Effector memory CD8-positive, alpha-beta T cell (primary cell): ENCODE measurements at places on chromosomes 1 and 21.
A peak's percentile ranks its signal among the peaks of the same experiment; 100 is the strongest.

DNA sequence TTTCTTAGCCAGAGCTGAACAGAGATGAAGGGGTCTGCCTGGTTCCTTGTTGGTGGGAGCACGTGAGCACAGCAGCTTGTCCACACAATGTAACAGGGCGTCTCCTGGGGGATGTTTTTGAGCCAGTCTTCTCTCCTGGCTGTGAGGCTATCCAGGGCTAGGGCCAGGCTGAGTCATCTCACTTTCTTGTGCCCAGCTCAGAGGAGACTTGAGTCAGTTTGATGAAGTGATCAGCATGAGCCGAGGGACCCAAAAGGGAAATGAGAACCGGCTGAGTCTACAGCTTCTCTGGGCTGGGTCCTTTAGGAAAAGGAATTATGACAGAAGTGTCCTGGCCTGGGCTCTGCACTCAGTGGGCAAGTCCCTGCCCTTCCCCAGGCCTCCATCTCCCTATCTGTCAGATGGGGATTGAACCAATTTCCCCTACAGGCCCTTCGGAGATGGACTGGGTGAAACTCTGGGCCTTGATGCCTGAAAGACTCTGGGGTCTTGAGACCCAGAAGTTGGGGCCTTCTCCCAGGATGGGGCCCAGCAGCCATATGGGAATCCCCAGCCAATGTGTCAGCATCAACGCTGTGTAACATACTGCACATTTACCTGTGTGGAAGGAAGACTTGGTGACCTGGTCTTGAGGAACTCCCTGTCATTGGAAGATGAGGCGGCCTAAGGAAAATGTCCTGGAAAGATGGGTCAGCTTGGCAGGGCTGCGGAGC is 36.6 kb downstream of the DMRTB1 start:
- DNase-seq, result no peak

DNA sequence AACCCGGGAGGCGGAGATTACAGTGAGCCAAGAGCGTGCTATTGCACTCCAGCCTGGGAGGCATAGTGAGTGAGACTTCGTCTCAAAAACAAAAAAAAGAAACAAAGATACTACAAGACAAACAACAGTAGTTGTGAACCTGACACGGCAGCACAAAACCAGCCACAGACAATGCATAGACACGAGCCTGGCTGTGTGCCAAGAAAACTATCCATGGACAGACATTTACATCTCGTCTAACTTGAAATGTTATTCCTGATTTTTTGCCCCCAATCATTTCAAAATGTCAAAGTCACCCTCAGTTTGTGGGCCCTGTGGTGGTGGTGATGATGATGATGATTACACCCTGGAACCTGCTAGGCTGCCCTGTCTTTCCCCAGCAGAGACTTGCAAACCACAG is 6.3 kb downstream of the KLHL21 start:
- no peak for DNase-seq

- DNase-seq, result no peak
These were observed 9.7 kb upstream of the UMODL1 start for GRCh38 chr21:42061195-42061985.

GRCh38 chr1:93704052-93704451 is 22.4 kb upstream of the BCAR3 start:
- no peak for DNase-seq

DNA sequence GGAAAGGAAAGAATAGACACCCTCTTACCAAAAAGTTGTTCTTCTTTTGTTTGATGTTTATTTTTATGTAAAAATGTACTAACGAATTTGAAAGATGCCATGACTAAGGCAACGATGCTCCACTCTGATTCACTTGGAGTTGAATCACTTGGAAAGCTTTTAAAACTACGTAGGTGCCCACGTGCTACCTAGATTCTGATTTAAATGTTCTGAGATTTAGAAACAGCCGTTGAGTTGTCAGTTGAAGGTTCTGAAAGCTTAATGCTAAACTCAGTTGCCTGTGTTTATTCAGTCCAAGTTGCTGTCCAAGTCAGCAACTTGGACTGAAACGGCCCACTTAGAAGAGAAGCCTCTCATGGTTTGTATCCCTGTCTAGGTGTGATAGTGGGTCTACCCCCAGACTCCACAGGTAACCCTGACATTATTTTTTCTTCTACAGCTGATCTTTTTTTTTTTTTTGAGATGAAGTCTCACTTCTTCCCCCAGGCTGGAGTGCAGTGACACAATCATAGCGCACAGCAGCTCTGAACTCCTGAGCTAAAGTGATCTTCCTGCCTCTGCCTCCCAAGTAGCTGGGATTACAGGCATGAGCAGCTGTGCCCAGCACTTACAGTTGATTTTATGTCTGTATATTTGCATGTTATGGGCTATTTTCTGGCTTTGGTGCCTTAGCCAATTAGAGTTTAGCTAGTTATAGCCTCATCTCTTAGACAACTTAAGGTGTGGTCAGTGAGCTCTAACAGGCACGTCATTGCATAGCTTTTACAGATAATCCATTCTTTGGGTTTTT is 1.4 kb upstream of the VAMP4 start:
- no peak for DNase-seq

DNA sequence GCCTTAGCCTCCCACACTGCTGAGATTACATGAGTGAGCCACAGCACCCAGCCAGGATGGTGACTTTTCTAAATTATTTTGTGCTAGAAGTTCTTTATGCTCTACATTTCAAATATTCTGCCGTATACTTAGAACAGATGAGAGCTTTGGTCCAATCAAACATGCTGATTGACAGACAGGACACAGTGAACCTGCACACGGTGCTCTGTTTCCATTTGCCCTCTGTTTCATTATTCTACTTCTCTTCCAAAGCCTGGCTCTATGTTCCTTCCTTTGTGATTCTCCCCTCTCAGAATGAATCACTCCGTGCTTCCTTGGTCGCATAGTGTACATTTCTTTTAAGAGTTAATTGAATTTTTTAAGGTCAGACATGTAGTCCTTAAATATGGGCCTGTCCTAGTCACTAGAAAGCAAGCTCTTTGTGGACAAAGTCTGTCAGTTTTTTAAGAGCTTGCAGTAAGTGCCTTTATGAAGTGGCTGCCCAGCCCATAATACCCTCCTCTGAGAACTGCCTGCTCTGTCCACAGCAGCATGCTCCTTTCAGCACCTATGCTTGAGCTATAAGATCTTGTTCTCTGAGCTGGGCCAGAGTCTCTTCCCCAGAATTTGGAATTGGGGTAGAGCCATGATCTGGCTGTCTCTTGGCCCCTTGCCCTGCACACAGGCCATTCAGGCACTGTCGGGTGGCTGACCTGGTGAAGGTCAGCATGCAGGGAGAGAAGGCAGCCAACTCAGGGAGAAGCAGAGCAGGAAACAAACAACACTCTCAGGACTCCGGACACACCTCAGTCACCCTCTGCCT is 66.8 kb upstream of the SLC44A3 start:
- no peak for DNase-seq

DNA sequence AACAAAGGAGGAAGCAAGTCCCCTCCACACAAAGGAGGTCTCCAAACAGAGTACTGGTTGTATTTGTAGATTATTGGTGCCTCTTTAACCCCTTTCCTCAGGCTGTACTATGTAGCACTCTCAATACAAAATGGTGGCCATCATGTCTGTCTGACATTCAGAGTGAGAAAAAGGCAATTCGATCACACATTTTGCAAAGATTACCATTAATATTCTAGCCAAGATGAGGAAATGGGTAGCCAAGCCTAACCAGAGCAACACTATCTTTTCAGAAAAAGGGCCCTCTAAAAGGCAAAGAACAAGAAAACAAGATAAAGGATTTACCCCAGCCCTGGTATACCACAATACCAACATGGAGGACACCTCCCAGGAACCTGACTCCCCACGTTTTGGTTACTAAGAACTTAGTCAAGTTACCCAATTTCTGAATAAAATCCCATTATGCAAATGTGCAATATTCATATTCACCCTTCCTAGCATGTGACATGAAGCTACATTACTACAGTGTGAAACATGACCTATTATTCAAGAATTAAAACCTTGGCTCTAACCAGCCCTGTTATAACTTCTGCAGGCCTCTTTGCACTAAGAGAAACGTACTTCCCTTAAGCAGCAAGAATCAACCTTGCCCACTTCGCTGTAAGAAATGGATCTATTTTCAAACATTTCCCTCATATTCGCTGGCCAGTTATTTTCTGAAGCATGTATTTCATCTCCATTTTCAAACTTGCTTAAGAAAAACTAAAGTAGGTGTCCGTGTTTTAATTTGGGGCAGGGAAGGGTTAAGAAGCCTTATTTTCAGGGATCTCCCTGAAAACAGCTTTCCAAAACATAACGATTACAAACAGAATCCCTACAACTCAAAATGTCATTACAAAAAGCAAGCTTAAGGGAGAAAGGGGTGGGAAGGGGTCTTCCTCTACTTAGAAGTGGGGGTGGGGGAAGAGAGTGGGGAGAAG is 2.1 kb downstream of the KDM5B start:
- no peak for DNase-seq

- DNase-seq, result no peak
These were observed 1.8 kb downstream of the GPR3 start for GRCh38 chr1:27394282-27394658.

- DNase-seq, result no peak
These were observed 14.8 kb downstream of the ALX3 start for GRCh38 chr1:110055493-110056284.

GRCh38 chr1:77627978-77628570 is 54.4 kb downstream of the ZZZ3 start:
- no peak for DNase-seq

DNA sequence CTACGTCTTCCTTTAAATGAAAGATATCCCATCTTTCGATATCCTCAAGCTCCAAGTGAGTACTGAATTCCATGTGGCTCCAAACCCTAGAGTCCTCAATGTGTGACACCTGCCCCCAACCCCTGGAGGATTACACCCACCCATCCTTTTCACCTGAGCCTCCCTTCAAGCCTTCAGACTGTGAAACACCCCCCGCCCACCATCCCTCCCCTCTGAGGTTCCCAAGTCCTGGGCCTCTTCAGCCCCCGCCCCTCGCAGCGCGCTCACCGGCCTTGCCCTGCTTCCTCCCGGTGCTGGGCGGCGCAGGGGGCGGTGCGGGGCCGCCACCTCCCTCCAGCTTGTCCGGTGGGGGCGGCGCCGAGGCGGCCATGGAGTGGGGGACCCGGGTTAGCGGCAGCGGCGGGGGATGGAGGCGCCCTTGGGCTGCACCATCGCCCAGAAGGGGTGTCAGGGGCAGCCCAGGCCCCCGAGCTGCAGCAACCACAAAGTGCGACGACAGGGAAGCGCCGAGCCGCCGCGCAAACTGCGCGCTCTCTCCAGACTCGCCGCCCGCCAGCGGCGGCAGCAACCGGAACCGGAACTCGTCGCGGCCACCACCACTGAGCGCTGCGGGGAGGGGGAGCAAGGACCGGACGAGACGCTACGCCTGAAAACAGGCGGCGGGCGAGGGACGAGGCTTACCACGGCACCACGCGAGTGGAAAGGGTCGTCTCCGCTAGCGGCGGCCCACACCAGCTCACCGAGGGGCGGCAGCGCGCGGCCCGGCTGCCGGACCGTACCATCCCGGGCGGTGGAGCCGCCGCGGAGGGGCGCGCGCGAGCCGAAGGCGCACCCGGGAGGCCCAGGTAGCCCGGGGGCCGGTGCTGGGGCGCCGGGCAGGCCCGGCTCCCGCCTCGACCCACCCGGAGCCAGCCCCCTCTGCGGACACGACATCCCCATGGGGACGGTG is at the start of gene PYGO2:
PYGO2 (minus strand) TSS at position 576 of the 949 bp plus-strand sequence; CDS start at position 370, 206 bp downstream.
- DNase-seq, result peak; percentile 78

GRCh38 chr21:34987501-34988072 is 61.5 kb downstream of the RUNX1 start:
- DNase-seq, result no peak

DNA sequence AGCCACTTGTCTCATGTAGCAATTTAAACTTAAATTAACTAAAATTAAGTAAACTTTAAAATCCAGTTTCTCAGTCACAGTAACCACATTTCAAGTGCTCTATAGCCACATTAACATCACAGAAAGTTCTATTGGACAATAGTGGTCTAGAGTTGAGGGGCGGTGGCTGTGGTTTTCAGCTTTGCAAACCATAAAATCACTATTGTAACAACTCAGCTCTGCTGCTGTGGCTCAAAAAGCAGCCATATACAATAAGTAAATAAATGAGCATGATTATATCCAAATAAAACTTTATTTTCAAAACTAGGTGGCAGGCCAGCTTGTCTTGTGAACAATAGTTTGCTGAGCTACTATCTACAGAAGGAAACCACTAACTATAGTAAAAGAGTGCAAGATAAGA is 43.4 kb upstream of the C1orf53 start:
- no peak for DNase-seq

GRCh38 chr1:240649733-240650721 is 38.1 kb upstream of the GREM2 start:
- DNase-seq, result no peak

GRCh38 chr1:227357171-227357926 is 39.1 kb upstream of the CDC42BPA start:
- DNase-seq, result no peak

DNA sequence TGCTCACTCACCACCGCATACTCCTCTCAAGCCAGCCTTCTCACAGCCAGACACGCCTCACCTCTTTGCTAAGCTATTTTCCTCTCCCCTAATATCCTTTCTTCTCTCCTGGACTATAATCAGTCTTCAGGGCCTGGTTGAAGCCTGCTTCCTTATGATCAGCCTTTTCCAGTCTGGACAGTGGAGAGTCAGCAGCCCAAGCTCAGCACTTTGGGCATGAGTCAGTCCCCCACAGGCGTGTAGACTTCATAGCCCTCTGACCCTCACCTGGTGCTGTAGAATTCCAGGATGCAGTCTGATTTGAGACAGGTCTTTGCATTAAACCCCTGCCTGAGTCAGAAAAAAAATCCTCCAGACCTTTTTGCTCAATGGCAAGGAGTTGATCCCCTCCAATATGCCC is 2.5 kb downstream of the HPCAL4 start:
- no peak for DNase-seq

- DNase-seq, result no peak
These were observed 15.8 kb upstream of the SCYL3 start for GRCh38 chr1:169909499-169909898.

GRCh38 chr1:92502247-92502646 is 15.5 kb upstream of the GFI1 start:
- no peak for DNase-seq

DNA sequence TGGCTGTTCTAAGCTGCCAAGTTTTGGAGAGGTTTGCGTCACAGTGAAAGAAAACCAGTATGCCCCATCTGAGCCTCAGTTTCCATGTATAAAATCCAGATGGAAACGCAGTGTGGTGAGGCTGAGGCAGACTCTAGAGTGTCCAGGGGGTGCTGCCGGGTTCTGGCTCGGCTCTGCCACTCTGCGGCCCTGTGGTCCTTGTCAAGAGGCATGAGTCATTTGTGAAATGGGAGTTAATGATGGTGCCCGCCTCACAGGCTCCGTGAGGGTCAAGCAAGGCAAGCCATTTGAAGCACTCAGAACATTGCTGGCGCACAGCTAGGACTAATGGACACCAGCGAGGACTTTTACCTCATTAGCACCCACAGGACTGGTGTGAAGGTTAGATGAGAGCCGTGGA is 214.3 kb downstream of the PTPRU start:
- DNase-seq, result no peak

- DNase-seq, result no peak
These were observed 37.6 kb downstream of the FCRL2 start for GRCh38 chr1:157739229-157739901.
